ENCODE measurements at places on chromosomes 4 and X.

DNA sequence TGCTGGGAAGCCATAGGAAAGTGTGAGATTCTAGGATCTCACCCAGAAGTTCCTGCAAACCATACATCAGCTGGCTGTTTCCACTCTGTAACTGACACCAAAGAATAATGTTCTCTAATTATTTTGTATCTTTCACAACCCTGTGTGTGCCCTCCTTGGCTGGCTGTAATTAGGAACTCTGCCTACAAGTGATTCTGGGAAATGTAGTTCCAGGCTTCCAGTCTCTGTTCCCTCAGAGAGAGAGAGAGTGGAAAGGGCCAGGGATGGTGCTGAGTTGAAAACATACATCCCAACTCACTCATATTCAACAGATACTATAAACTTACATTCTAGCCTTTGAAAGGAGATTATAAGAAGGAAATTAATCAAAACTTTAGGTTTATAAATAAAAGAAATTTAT is 57.5 kb upstream of the C1QTNF7 start:
- no peak for DNase-seq

DNA sequence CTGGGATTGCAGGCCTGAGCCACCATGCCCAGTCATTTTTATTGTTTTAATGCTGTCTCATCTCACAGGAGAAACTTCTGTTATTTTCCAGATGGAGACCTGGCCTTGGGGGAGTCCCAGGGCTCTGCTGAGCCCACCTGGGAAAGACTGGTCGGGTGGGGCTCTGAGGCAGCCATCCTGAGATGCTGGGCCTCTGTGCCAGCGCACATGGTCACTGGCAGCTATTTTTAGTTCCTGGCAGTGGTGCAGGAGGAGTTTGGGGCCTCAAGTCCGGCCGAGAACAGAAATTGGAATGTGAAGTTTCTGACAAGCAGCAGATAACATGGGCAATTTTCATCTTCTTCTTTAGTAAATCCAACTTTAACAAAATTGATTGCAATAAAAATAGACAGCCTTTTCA is 44.5 kb downstream of the SORCS2 start:
- DNase-seq, result no peak

DNA sequence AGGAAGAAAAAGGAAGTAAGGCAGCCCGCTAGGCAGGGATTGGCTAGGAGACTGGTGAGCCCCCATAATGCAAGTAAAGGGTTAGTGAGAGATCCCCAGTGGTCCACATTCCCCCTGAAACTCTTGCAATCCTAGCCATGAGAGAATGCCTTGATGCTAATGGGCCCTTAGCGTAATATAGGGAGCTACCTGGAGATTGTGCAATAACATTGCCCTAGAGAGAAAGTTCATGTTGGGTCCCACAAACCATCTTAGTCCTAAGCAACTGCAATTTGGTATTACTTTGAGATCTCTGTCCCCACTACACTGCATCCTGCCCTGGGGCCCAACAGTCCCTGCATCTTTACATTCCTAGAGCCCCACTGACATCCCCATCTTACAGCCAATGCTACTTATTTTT is 188.5 kb downstream of the KLHL4 start:
- no peak for DNase-seq

- DNase-seq, result no peak
These were observed 8.5 kb downstream of the RBM47 start for GRCh38 chr4:40621229-40621591.

- no peak for DNase-seq
These were observed 154.7 kb downstream of the BEND2 start for GRCh38 chrX:18065956-18066355.

GRCh38 chrX:2504706-2505332 is 4.0 kb upstream of the DHRSX start:
- no peak for DNase-seq

- DNase-seq, result no peak
These were observed 97.3 kb upstream of the DDX3X start for GRCh38 chrX:41236629-41237028.

DNA sequence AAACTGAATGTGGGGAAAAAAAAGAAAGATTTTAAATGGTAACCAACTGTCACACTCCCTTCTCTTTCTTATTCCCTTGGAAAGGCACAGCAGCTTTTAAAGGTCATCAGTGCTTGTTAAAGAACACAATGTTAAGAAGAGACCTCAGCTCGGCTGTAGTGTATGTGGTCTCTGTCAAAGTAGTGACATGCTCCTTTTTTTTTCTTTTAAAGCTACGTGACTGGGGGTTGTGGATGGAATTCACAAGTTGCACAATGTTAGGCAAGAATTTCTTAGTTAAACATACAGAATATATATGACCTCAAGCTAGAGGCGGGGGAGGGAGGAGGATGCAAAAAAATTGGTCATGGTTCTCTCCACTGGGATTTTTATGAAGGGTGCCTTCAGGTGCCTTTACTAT is 45.6 kb downstream of the OCRL start:
- DNase-seq, result no peak

DNA sequence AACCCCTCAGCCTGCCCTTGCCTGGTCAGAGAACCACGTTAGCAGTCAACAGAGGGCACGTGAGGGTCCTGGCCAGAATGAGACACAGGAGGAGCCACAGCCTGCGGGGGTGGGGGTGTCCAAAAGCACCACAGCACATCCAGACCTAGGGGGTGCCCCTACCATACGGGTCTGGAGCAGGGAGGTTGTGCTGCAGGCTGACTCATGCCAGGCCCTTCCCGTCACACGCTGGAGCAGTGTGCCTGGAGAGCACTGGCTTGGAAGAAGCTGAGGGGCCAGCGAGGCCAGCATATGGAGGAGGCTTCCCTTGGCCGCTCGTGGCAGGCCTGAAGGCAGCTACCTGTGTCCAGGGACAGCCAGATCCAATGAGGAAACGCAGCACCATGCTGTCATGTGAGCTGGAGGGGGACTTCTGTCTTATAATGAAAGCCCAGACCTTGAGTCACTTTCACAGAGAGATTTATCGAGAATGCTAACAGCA is 1.5 kb upstream of the IRAK1 start:
- DNase-seq, result no peak

GRCh38 chrX:155188786-155189185 is 27.5 kb upstream of the VBP1 start:
- no peak for DNase-seq

- no peak for DNase-seq
These were observed 9.4 kb upstream of the ADD1 start for GRCh38 chr4:2834001-2834921.

DNA sequence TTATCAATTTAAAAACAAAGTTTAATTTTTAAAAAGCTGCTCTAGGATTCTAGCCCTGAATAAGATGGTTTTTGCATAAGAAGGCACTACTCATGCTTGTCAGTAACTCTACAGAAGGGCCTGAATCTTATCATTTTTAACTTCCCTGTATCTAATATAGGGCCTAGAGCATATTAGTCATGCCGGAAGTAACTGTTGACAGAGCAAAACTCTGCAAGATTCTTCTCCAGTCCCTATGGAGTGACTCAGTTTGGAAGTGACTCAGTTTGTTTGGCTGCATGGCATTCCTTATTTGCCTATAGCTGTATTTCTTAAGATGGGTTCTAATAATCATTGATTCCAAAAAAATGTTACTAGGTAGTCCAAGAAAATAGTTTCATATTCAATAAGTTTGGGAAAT is 431.8 kb upstream of the HTR2C start:
- DNase-seq, result no peak

- no peak for DNase-seq
These were observed 126.1 kb downstream of the PTTG2 start for GRCh38 chr4:38086151-38086848.

DNA sequence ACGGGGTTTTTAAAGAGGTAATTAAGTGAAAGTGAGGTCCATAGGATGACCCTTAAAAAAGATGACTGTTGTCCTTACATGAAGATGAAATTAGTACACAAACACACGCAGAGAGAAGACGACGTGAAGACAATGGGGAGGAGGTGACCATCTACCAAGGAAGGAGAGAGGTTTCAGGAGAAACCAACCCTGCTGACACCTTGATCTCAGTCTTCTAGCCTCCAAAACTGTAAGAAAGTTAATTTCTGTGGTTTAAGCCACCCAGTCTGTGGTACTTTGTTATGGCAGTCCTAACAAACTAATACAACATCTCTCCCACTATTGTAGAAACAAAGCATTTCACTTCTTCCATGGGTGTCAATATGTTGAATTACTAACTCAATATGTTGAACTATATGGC is 139.6 kb upstream of the ATOH1 start:
- no peak for DNase-seq

DNA sequence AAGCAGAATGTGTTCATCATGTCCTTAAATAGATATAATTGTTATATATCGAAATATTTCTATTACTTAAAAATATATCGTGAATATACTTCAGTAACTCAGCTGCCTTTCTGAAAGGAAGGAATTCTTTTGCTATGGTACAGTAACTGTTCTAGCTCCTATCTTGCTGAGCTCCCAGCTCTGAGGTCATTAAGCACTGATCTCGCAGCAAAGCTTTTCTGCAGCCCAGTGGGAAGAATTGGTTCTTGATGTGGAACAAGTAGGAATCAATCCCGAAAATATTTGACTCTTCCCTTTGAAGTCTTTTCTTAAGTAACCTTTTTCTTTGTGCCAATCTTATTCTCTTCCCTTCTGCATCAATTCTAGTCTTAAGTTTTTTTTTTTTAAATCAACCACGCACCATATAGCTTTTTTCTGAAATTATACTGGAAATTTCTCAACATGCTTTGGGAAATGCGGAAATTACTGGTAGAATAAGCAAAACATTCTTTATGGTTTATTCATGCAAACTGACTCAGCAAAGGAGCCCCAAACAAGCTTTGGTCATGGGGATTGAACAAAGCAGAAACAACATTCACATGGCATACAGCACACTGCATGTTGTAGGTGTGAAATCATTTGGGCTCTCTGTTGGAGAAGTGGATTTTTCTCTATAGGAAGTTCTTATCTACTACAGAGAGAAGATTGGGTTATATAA is 428.9 kb upstream of the GNPDA2 start:
- DNase-seq, result no peak

- DNase-seq, result no peak
These were observed 148.6 kb upstream of the FMR1 start for GRCh38 chrX:147763131-147763530.

DNA sequence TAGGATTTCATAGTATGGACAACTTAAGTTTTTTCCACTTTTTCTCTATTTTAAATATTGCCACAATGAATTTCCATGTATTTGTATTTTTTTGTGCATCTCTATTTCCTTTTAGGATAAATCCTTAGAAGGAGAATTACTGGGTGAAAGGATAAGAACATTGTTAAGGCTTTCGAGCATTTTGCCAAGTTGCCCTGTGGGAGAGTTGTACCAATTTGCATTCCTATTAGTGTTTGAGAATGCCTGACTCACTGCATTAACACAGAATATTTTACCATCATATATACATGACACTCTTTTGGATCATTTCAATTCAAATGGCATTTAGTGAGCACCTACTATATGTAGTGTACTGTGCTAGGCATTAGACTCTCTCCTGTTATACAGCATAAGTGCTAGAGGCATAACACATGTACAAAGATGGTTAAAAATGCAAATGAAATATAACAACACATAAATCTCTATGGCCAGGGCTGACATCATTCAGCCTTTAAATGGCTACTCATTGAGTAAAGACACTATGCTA is 57.0 kb downstream of the PLAC1 start:
- no peak for DNase-seq

- DNase-seq, result no peak
These were observed 148.1 kb downstream of the PLS3 start for GRCh38 chrX:115709039-115709438.

GRCh38 chrX:119407681-119408080 is 8.5 kb downstream of the SLC25A43 start:
- no peak for DNase-seq

GRCh38 chr4:66062044-66062443 is 391.8 kb upstream of the EPHA5 start:
- no peak for DNase-seq

DNA sequence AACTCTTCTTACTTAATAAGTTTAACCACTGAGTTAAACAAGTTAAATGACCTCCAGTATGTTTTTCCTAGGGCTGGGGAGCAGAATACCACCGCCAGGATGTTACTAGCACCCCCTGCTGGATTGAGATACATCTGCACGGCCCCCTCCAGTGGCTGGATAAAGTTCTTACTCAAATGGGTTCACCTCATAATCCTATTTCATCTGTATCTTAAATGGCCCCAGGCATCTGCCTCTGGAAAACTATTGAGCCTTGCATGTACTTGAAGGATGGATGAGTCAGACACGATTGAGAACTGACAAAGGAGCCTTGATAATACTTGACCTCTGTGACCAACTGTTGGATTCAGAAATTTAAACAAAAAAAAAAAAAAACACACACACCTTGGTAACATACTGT is 61.5 kb upstream of the MMAA start:
- DNase-seq, result no peak

DNA sequence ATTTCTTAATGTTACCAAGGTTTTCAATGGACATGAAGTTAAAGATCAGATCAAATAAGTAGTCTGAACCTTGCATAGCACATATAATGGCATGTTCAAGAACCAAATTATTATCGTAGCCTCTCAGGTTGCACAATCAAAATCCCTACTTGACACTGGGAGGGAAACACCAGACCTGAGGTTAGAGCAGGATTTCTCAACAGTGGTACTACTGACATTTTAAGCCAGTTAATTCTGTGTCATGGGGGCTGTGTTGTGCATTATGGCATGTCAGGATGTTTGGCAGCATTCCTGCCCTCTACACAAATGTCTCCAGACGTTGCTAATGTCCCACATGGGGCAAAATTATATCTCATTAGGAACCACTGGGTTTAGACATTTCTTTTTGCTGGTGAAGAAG is 20.8 kb downstream of the RLIM start:
- no peak for DNase-seq

- no peak for DNase-seq
These were observed 151.9 kb upstream of the RPS6KA3 start for GRCh38 chrX:20418379-20419150.

DNA sequence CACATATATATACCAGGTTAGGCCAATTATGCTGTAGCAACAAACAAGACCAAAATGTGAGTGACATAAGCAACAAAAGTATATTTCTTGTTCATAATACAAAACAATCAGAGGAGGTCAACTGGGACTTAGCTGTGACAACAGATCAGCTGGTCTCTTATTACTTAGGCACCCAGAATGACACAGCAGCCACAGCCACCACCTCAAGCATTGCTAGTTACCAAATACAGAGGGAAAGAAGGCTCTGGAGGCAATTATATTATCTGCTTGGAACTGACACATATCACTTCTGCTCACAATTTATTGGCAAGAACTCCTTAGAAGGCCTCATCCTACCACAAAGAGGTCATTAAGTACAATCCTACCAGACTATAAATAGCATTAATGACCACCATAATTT is 15.2 kb downstream of the ATOH1 start:
- no peak for DNase-seq

DNA sequence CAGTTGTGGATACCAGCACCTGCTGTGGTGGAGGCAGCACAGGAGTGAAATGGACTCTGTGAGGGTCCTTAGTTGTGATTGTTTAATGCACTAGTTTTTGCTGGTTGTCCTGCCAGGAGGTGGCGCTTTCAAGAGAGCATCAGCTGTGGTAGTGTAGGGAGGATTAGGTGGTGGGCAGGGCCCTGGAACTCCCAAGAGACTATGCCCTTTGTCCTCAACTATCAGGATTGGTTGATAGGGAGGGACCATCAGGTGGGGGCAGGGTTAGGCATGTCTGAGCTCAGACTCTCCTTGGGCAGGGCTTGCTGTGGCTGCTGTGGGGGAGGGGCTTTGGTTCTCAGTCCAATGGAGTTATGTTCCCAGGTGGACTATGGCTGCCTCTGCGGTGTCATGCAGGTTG is 121.9 kb downstream of the RRAGB start:
- DNase-seq, result no peak

All from stimulated activated CD4-positive, alpha-beta T cell treated with anti-CD3 and anti-CD28 coated beads, TNF-alpha, amount 100 ng/mL, for 1 hour (primary cell).